ENCODE measurements at places on chromosomes 11 and 22.
A peak's percentile ranks its signal among the peaks of the same experiment; 100 is the strongest.

DNA sequence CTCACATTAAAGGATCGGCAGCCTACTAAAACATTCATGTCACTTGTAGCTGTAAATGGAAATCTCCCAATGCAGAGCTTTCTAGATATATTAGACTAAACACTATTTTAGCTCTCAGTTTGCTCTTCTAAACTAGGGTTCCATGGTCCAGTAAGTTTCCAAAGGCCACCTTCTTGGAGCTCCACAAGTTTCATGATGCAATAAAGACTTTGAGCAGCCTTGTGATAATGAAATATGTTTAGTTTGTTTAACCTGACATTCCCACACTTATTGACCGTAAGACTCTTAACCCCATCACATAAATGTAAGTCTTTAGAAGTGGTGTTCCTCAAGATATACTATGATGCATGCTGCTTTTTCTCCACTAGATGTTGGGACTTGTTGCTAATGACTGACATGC lies 87.7 kb downstream of the TRIM44 start:
- DNase-seq = no peak

GRCh38 chr11:111912535-111912934 lies at the start of gene HSPB2:
TSS of gene HSPB2 (plus strand) at chr11:111912734. CDS start at chr11:111912830, 96 bp downstream.
- DNase-seq = no peak

GRCh38 chr11:69890476-69890875 lies 71.3 kb upstream of the FGF3 start:
- DNase-seq = no peak

- peak; percentile 58 for DNase-seq
These were observed 3.6 kb upstream of the OR8B3 start for GRCh38 chr11:124402326-124402922.

DNA sequence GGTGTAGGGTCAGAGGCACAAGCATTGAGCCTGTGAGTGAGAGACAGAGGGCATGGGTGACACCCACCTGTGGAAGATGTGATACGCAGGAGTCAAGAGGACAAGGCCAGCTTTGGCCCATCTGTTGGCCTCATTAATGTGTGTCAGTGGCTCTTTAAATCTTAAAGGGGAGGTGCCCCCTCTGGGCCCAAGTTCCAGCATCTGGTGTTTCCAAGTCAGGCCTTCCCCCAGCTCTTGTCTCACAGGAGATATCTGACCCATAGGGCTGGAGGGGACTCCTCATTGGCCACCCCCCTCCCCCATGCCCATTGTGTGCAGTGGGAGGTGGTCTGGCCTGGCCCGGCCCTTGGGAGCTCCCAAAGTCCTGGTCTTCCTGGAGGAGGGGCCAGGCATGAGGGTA lies 8.9 kb downstream of the KCNK7 start:
- DNase-seq = no peak

DNA sequence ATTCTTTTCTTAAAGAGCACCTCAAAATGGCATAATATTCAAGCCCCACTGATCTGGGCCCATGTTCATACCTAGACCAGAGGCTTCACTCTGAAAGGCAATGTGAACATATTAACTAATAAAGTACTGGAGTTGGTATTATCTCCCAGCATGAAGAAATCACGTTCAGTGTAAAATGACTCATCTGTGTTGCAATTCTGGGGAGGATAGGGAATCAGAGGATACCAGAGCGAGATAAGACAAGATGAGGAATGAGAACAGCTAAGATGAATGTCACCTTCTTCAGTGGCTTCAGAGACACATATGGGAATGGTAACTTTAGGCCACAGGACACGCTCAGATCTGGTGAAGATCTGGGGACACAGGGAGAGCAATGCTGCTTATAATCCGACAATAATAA lies 121.1 kb downstream of the NTM start:
- DNase-seq = no peak

DNA sequence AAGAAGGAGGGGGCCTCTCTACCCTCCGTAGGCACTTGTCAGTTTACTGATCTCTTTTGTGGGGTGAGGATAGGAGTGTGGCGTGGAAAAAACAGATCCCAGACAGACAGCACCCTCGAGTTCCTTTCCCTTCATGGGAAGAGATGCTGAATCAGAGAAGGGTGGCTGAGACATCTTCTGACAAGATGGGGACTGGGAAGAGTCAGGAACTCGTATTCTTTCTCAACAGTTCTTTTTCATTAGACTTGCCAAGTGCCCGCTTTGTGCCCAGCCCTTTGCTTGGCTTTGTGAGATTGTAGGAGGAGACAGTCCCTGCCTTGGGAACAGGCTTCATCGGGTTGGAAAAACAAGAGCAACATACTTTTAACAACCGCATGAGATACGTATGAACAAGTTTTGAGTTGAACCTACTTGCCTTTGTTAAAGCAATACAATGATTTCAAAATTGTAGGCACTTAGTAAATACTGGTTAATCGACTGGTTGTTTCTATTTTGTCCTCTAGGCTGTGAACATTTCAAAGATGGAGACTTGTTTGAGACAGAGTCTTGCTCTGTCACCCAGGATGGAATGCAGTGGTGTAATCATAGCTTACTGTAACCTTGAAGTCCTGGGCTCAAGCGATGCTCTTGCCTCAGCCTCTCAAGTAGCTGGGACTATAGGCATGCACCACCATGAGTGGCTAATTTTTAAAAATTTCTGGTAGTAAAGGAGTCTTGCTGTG lies 1.1 kb downstream of the RRM1 start:
- peak; percentile 47 for DNase-seq

- DNase-seq = no peak
These were observed 175.5 kb upstream of the NCAM1 start for GRCh38 chr11:112785719-112786118.

DNA sequence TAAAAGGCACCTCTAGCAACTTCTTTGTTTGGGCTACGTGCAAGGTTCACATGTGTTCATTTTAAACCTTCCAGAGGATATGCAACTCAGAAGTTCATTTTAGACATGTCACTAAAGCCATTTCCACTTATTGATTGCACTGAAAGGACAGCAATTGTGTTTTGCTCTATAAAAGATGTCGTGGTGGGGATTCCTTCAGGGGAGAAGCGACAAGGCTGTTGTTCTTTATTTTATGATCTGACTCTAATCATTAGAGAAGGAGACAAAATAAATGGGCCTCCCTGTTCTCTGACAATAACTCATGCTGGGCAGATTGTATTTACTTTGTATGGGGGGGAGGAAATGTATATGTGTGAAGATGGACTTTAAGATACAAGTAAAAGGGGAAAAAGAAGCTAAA lies 370.1 kb upstream of the ARHGAP42 start:
- DNase-seq = peak; percentile 7

Data from NCI-H69 (cell line).